ENCODE measurements at places on chromosomes 3 and 15.

DNA sequence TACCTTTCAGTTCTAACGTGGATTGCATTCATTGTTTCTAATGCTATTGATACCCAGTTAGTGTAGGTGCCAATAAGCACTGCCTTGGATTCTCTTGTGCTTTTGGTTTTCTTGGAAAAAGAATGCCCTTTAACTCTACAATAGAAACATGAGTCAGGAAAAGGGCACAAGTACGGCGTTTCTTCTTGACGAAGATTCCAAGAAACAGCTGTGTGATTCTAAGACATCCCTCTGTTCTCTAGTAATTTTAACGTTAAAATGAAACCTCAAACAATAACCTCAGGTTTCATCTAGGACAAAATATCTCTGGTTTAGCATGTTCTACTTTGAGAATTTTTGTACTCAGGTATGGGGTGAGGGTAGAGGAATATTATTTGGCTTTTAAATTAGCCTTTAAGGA is 540.5 kb upstream of the ATP11B start:
- no peak for DNase-seq

DNA sequence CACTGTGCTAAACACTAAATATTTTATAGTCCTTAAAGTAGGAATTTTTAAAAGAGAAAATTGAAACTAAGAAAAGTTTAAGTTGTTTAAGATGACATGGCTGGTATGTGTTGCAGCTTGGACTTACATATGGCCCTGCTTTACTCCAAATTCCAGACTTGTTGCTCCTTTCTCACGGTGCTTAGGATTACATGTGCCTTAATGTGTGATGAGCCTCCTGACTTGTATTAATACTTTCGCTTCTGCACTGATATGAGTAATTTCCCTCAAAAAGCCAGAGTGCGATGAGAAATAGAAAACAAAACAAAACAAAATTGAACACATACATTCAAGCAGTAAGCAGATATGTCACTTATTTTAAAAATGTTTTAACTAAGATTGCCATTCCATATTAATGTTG is 250.2 kb downstream of the VGLL3 start:
- no peak for DNase-seq

DNA sequence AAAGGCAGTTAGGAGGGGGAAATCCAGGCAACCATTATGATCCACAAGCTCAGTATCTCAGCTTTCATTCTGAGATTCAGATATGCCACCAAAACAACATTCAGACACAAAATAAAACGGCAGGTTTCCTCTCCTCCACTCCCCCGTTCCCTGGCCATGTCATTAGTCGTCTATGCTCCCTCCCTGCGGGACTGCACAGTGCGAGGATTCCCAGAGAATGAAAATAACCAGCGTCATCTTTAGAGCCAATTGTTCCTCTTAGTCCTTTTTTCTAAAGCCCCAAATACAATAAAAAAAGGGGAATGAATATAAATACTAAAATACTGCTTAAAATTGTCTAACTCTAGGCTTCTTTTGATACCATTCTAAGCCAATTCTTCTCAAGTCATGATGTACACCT is 7.8 kb upstream of the SLCO3A1 start:
- DNase-seq: no peak

- no peak for DNase-seq
These were observed 40.2 kb upstream of the MEIS2 start for GRCh38 chr15:37140531-37141058.

- peak; percentile 64 for DNase-seq
These were observed 61.3 kb upstream of the CMTM8 start for GRCh38 chr3:32176989-32177701.

DNA sequence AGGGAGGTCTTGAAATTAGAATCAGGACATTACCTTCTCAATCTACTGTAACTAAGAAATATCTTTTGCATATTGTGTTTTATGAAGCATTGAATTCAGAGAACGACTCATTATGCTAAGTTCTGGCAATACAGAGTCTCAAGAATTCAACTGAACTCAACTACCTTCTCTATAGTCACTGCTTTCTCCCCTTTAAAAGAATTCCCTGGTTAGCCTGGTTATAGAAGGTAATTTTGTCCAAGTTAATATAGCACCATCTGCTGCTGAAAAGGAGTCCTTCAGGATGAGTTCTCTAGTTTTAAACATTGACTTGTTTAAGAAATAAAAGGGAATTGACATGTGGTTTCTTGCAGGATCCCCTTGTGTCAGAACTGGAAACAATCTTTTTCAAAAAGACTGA is 60.2 kb downstream of the IL16 start:
- DNase-seq: peak; percentile 55

DNA sequence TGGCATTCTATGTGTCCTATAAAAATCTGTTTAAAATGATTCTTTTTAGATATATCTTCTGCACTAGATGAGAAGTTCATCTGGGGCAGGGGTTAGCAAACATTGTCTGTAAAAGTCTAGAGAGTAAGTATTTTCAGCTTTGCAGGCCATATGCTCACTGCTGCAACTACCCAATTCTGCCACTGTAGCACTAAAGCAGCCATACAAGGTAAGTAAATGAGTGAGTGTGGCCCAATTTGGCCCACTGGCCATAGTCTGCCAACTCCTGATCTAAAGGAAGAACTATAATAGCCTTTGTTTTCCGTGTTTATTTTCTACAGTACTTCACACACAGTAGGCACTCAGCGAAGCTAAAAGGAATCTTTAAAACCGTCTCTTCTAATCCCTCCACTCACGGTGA is 42.3 kb downstream of the DLG1 start:
- DNase-seq: no peak

DNA sequence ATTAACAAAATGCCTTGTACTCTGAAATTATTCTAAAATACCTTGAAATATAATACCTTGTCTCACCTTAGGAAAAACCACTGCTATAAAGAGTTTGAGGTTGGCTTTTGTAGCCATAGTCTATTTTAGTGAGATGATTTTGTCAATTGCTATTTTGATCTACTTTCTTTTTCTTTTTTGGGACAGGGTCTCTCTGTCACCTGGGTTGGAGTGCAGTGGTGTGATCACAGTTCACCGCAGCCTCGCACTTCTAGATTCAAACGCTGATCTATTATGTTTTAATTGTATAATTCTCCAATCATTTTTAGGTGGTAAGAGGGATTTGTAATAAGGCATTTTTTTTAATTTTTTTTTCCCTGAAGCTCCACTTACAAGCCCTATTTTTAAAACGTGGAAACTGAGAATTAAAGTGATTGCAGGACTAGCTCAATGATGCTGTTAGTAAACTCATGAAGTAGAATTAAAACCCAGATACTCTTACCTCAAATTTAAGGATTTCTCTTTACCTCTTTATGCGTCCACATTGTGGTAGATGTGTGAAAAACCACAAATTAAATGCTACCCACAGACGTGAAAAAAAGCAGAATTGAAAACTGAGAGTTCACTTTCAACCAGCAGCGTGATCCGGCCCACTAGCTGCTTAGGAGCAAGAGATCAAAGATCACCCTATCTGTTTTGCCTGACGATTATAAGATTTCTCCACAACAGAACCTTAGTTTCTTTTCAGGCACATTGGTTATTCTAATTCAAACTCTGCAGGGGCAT is 384.2 kb downstream of the CGGBP1 start:
- no peak for DNase-seq

DNA sequence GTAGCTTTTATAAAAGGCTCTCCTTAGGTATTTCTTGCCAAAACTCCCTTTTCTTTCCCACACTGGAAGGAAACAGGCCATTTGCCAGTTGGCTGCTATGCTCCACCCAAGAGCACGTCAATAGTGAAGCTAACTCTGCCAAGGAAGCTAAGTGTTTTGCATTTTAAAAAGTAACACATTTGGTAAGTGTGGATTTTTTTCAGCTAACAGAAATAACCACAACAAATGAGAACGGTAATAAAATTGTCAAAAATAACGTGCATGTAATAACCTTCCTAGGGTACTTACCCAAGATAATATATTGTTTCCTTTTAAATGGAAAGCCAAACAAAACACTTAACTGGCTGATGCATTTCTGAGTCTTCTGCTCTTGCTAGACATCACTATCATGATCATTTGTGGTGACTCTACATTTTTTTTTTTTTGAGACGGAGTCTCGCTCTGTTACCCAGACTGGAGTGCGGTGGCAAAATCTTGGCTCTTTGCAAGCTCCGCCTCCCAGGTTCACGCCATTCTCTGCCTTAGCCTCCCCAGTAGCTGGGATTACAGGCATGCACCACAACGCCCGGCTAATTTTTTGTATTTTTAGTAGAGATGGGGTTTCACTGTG is 4.6 kb downstream of the DPP8 start:
- DNase-seq: peak; percentile 88

- DNase-seq: peak; percentile 61
These were observed 56.3 kb upstream of the FSTL1 start for GRCh38 chr3:120506828-120507774.

DNA sequence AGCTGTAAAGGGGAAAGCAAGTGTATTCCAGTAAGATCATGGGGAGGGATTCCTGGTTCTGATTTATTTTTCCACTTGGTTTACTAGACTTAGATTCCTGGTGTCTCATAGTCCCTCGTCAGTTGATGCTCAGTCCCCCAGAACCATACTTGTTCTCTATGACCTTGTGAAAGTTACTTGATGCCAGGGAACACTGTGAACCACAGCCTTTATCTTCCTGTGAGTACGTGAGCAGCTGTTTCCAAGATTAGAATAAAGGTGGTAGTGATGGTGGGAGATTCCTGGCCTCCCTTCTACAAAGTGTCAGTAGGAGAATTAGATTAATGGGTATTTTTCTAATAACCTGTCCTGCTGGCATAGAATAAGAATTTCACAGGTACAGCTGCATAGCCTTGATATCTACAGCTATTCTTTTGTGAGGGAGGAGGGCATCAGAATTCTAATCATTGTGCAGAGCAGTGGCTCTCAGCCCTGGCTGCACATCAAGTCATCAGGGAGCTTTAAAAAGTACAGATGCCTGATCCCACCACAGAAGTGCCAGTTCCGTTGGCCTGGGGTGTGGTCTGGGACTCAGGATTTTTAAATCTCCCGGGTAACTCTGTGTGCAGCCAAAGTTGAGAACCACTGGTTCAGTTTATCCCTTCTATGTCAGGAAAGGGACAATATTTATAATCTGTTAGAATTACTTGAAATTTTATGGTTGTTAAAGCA is 20.0 kb downstream of the GPD1L start:
- no peak for DNase-seq

GRCh38 chr3:134597390-134597970 is 53.3 kb downstream of the KY start:
- no peak for DNase-seq
